Cardiac muscle cell (in vitro differentiated cells and primary cell): ENCODE measurements at places on chromosomes 16 and 17.

DNA sequence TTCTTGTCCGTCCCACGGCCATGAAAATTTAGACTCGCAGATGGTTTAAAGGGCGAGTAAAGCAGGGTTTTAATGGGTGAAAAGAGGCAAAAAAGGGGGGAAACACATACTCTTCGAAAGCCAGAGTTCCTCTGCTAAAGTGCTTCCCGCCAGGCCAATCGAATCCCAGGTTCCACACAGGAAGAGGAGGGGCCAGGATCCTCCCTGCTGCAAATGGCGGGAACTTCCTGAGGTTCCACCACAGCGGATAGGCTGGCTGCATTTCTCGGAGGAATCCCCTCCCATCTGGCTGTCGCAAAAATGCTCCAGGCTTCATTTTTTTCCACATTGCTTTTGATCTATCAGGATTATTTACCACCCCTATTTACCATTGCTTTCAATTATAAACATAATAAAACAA lies 670.1 kb upstream of the CA10 start:
- DNase-seq, result no peak

DNA sequence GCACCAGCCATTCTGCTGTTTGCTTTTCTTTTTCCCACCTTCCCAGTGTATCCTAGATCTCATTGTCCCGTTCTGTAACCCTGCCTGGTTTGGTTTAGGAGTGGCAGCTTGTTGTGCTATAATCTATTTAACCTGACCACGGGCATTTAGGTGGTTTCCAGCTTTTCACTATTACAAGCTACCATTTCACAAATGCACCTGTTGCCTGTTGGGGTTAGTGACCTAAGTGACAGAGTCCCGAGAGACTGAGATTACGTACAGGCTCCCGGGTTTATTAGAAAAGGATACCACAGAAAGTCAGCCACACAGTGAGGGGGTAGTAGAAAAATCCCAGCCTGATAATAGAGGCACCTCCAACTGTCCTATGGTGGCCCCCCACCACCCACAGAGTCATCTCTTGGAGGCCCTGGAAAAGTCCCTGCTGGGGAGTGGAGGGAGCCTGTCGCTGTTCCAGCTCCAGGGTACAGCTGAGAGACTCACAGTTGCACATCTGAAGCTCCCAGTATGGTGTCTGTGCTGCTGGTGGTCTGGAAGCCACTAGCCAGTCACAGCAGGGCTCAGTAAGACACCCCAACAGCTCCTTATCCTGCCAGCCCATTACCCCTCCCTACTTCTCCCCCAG lies 21.2 kb downstream of the CLEC16A start:
- no peak for DNase-seq

- no peak for DNase-seq
Observed at GRCh38 chr17:37562016-37562745, 47.0 kb downstream of the SYNRG start.

- DNase-seq, result no peak
Observed at GRCh38 chr16:48438414-48438813, 53.2 kb upstream of the SIAH1 start.

DNA sequence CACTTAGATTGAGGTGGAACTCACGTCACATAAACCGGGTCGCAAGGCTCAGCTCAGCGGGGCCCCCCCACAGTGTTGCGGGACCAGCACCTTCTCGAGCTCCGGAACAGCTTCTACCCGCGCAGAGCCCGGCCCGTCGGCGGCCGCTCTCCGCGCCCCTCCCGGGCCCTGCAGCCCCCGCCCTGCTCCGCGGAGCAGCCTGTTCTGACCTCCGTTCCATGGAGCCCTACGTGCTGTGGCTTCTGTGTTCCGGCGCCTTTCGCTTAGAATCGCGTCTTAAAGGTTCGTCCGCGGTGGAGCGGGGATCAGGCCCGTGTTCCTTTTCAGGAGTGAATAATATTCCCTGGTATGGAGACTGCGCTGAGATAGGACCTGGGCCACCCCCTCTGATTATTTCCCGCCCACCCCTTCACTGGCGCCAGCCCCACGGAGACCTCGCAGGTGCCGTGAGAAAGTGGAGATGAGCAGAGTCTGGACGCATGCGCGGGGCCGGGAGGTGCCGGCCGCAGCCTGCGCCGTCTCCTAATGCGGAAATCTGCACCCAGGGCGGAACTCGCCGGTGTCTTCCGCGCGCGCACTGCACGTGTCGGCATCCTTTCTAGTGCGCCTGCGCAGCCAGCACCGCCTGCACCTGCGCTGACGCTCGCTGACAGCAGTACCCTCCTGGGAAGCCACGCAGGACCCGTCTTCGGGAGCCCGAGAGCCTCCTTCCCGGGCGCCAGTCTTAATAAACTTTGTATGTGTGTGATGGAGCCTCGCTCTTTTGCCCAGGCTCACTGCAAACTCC lies 30.9 kb downstream of the ZNF778 start:
- no peak for DNase-seq

DNA sequence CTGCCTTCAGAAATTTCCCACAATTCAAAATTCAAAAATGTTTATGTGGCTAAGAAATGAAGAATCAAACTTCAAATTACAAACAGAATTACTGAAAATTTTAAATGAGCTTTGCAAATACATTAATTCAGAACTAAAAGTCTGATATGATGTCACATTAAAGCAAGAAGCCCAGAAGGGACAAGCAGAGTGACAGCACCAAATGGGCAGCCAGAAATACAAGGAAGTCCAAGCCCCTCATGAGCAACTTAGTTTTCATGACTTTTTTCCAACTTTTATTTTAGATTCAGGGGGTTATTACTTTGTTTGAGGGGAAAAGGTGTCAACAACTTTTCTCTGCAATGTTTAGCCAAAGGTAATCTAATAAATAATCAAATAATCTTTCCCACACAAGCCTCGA lies 21.5 kb downstream of the UBE2G1 start:
- no peak for DNase-seq

DNA sequence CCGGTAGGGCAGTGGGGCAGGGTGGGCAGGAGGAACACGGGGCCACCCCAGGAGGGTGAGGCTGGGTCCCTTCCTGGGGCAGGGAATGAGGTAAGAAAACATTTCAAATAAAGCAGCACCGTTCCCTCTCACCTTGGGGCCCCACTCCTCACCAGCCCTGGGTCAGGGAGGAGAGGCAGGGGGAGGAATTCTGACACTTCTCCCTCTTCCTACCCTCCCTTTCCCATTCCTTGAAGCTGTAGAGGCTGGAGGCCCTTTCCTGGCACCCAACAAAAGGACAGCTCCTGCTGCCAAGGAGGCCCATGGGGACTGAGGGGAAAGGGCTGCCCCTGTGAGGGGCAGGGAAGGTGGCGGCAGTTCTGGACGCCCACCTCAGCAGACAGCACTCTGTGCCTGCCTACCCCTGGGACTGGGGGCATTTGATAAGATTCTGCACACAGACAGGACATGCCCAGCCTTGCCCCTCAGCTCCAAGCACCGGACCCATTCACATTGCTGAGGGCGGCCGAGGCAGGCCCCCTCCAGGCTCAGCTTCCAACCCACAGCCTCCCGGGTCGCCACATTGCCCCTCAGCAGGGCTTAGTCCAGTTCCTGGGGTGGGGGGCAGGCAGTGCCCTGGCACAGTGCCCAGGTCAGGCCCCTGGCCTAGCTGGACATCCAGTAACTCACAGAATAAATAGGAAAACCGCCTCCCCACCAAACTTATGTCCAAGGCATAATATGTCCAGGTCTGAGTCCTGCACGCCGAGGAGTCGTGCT lies 6.2 kb downstream of the ATXN7L3 start:
- no peak for DNase-seq

DNA sequence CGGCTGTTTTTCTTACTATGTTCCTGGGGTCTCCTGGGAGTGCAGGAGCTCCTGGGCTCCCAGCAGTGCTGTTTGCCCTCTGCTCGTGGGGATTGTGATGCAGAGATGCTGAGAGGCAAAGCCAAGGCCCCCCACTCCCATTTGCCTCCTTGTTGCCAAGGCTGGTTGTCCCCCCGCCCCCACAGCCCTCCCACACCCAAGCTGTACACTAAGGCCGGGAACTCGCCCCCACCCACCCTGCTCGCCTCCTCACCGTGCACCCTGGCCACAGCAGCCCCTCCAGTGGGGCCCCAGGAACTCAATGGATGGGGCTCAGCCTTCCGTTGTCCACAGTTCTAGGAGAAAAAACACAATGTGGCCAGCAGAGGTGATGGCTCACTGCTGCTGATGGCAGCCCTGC lies 10.2 kb downstream of the NLRC3 start:
- no peak for DNase-seq

- DNase-seq, result peak; percentile 78
Observed at GRCh38 chr17:40075201-40075941, 12.6 kb downstream of the THRA start.

DNA sequence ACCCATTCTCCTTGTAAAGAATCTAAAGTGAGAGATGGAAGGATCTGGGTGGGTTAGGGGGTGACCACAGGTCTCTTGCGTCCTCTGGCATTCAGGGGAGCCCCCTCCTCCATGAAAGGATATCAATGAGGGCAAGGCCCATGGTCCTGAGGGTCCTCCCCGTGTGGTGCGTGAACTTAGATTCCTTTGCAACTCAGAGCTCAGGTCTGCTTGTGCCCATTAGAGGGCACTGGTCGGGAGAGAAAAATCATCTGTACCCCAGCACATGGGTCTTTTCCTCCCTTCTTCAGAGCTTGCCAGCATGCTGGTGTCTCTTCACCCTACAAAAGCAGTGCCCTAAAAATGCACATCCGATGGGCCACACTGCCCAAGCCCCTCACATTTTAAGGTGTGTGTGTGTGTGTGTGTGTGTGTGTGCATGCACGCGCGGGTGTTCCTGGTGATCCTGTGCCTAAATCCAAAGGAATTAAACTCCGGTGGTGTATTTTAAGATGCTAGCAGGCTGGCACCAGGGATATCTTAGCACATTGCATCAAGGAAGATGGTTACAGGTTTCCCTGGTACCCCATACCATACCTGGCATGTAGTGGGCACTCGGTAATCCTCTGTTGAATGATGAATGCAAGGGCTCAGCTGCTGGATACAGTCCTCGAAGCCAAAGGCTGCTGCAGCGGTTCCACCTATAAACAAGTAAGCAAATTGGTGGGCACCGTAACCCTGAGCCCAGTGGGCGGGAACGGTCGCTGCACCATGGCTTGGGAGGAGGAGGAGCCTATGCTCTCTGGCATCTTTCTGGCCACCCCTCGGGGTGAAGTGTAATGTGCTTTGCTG lies 4.7 kb downstream of the C1QTNF1 start:
- DNase-seq, result no peak

DNA sequence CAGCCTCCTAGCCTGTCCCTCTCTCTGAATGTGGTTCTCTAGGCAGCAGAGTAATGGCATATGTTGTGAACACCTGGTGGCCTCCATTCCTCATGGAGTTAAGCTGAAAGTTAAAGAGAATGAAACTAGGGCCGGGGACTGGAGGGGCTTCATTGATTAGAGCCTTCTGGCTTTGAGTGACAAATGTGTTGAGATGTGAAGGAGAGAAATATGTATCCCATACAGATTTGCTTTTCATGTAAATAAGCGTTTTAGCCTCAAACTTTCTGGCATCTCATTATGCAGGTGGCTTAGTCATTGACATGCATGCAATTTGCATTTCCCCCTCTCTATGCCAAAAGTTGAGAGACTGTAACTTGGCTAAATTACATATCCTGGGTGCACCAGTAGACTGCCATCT lies 537.7 kb upstream of the EEF2KMT start:
- no peak for DNase-seq

DNA sequence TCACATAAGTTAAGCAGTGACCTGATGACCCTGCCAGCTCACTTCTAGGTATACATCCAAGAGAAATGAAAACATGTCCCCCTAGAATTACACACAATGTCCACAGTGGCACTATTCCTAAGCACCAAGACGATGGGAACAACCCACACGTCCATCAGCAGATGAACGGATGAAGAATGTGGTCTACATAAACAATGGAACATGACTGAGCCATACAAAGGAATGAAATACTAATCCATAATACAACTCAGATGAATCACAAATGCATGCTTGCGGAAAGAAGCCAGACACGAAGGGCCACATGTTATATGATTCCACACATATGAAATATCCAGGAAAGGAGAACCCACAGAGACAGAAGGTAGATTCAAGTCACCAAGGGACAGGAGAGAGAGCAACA lies 17.4 kb downstream of the USP22 start:
- DNase-seq, result no peak
